ENCODE measurements at places on chromosomes 6 and 20.

DNA sequence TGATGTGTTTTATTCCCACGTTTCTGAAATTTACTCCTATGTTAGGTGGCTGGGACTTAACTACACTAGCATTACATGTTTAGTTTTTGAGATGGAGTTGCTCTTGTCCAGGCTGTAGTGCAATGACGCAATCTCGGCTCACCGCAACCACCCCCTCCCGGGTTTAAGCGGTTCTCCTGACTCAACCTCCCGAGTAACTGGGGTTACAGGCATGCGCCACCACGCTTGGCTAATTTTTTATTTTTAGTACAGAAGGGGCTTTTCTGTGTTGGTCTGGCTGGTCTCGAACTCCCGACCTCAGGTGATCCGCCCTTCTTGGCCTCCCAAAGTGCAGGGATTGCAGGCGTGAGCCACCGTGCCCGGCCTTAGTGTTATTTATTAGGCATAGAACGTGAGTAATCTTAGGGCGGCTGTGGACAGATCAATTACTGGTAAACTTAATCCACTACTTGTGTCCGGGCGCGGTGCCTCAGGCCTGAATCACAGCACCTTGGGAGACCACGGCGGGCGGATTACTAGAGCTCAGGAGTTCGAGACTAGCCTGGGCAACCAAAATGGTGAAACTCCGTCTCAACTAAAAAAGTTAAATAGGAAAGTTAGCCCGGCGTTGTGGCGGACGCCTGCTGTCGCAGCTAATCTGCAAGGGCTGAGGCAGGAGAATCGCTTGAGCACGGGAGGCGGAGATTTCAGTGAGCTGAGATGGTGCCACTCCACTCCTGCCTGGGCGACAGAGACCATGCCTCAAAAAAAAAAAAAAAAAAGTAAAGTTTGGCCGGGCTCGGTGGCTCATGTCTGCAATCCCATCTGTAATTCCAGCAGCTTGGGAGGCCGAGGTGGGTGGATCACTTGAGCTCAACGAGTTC lies 123.7 kb upstream of the BTN3A2 start:
- DNase-seq, result no peak

DNA sequence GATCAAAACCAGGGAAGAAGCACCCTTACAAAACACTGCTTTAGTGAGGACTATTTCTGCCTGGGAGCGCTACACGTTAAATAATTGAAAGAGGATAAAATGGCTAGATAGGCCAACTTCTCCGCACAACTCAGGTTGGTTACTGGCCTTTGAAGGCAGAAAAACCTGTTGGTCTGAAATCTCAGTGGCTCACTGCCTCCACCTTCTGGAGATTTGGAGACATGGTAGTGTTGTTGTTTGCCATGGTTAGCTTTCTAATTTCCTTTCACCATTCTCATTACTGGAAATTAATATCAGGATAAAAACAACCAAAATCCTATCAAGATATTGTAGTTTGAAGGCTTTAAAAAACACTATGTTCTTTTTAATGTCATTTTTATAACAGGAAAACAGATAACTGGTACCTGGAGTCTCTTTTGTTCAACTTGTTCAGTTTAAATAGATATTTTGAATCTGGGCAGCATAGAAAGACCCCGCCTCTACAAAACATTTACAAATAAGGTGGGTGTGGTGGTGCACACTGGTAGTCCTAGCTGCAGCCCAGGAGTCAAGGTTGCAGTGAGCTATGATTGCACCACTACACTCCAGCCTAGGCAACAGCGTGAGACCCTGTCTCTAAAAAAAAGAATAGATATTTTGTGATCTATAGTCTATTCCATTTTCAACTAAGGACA lies 27.5 kb upstream of the BCLAF1 start:
- peak; percentile 68 for DNase-seq

DNA sequence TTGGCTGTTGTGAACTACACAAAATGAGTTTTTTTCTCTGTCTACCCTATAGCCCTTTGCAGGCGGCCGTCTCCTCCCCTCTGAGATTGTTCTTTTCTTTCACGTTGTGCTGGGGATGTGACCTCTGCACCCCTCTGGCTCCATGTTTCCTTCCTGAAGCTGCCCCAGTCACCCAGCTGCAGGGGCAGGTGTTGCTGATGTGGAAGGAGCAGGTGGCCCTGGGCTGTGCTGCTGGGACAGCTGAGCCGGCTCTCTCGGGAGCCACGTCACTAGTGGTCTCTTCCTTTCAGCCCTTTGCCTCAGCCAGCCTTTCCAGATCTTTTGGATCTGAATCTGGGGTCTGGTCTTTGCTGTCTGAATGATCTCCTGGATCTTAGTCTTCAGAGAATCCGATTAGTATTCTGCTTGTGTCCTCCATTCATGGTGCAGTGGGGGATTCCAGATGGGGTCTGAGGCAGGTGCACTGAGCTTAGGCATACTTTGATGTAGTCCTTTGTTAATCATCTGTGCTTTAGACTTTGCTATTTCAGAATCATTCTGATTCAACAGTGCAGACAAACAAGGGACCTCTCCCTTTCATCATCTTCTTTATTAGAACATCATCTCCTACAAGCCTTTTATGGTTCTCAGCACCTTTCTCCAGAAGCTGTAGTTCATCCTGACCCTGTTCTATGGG lies 31.4 kb downstream of the TMEM181 start:
- DNase-seq, result no peak

DNA sequence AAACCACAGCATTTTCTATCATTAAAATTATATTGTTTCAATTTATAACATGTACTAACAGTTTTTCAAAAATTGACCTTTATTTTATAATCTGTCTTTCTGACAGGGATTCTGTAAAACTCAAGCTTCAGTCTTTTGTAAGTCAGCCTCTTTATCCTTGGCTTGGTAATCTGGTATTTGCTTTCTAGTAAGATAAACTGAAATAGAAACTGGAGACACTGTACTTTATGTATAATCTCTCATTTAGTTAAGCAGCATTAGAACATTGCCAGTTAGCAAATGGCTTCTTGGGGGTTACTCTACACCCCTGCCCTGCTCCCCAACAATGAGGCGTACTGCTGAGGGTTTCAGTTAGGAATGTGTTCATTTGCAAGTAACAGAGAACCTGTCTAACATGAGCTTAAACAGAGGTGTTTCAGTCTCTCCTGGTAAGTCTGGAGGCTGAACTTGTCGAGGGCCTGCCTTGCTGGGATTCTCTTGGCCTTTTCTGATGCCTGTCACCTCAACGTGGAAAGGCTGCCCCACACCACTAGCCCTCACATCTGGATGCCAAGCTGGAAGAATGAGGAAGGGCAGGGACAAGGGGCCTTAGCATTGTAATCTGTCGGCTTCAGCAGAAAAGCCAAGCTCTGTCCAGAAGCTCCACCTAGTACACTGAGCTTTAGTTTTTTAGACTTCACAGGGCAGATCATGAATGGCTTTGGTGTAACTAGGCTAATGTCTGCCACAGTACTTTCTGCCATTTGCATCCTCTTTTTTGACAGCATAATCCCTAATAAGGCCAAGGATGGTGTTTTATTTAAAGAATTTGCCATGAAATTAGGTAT lies 34.8 kb downstream of the SH3BGRL2 start:
- DNase-seq, result no peak

DNA sequence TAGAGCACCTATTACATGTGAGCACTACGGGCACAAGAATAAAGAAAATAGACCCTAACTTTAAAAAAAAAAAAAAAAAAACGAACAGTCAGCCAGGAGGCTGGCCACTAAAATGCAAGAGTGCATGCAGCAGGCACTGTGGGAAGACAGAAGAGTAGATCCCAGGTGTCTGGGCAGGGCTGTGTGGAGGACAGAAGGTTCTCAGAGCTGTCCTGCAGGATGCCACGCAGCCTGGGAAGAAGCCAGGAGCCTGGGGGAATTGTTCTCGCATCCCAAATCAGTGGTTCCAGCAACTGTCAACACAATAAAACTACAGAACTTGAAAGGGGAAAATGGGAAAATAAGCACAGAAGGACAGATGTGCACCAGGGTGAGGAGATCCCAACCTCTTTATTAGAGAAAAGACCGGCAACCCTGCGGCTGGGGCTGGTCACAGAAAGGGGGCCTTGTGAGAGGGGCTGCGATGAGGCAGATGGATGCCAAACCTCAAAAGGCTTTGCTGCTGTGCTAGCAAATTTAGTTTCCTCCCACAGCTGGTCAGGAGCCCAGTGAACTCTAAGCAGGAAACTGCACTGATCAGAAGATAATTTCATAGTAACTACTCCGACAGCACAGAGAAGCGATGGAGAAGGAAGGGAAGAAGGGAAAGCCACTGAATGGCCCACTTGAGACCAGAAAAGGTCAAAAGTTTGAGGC lies 30.9 kb downstream of the MAP3K5 start:
- no peak for DNase-seq

DNA sequence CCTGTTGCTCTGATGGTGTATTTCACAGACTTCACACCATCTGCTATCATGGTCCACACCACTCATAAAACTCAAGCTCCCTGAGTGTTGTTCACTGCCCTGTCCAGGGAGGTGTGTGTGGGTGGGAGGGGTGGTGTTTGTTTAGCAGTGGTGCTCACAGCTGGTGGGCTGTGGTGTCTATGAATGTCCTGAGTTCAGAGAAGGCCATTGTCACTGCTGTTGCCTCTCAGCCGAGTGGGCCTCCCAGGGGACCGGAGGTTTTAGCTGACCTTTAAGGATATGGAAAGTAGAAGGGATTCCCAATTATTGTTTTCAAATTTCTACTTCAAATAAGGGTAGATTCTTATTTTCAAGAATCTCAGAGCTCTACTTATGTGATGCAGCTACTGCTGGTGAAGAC lies 45.6 kb downstream of the DTD1 start:
- DNase-seq, result no peak

- no peak for DNase-seq
Measured at GRCh38 chr20:24674921-24675605, 205.6 kb downstream of the SYNDIG1 start.

GRCh38 chr20:23601715-23602114 lies 4.0 kb downstream of the CST9 start:
- DNase-seq, result no peak

DNA sequence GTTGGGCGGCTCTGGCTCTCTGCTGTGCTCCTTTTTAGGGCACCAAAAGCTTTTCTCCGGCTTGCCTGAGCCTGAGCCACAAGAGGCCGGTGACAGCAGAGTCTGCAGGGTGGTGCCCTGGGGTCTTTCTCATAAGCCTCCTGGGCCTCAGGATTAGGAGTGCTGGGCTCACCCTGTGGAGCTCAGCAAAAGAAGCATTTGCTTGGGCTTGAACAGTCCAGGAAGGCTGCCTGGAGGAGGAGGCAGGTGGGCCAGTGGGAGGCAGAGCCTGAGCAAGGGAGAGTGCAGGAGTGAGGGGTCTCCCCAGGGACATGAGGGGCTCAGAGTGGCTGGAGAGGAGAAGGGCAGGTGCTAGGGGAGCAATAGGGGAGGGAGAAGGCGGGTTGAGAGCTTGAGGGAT lies 32.9 kb upstream of the MRGBP start:
- DNase-seq, result no peak

- DNase-seq, result no peak
Measured at GRCh38 chr6:18324706-18325042, 60.3 kb upstream of the DEK start.
